ENCODE measurements at places on chromosomes 1 and 21.

DNA sequence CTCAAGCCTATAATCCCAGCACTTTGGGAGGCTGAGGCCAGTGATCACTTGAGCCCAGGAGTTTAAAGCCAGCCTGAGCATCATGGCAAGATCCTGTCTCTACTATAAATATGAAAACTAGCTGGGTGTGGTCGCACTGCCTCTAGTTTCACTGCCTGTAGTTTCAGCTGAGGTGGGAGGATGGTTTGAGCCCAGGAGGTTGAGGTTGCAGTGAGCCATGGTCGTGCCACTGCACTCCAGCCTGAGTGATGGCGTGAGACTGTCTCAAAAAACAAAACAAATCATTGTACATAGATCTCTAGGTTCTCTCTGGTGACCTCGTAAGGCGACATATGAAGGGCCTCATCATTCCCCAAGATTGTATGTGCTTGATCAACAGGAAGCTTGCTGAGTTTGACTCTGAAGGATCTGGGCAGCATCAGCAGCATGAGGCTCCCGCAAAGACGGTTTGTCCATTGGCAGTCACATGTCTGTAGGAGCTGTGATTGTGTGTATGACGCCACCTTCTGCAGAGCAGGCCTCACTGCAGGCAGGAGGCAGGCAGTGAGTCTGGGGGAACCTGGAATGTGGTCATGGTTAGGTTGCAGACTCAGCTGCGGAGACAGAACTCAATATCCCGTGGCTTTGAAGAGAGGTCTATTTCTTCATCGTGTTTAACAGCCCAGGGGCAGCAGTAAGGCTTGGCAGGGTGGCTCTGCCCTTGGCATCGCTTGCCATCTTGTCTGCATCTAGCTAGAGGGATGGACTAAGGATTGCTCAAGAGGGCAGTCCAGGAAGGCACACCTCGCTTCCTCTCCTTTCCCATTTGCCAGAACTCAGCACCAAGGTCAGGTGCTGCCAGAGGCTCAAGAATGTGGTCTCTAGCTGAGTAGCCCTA is 14.0 kb downstream of the ATP5PO start:
- DNase-seq = no peak

- no peak for DNase-seq
These were observed 35.1 kb downstream of the SLC44A3 start for GRCh38 chr1:94855307-94855700.

- no peak for DNase-seq
These were observed 43.6 kb downstream of the LRRN2 start for GRCh38 chr1:204641936-204642335.

- DNase-seq = no peak
These were observed 46.7 kb upstream of the LBR start for GRCh38 chr1:225474439-225474985.

DNA sequence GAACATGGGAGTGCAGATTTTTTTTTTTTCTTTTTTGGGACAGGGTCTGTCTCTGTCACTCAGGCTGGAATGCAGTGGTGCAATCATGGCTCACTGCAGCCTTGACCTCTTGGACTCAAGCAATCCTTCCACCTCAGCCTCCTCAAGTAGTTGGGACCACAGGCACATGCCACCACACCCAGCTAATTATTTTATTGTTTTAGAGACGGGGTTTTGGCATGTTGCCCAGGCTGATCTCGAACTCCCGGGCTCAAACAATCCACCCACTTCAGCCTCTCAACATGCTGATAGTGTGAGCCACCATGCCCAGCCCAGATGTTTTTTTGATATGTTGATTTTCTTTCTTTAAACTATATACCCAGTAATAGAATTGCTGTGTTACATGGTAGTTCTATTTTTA is 57.7 kb downstream of the RGSL1 start:
- no peak for DNase-seq

GRCh38 chr21:38284216-38284615 is 27.4 kb downstream of the KCNJ15 start:
- DNase-seq = no peak

DNA sequence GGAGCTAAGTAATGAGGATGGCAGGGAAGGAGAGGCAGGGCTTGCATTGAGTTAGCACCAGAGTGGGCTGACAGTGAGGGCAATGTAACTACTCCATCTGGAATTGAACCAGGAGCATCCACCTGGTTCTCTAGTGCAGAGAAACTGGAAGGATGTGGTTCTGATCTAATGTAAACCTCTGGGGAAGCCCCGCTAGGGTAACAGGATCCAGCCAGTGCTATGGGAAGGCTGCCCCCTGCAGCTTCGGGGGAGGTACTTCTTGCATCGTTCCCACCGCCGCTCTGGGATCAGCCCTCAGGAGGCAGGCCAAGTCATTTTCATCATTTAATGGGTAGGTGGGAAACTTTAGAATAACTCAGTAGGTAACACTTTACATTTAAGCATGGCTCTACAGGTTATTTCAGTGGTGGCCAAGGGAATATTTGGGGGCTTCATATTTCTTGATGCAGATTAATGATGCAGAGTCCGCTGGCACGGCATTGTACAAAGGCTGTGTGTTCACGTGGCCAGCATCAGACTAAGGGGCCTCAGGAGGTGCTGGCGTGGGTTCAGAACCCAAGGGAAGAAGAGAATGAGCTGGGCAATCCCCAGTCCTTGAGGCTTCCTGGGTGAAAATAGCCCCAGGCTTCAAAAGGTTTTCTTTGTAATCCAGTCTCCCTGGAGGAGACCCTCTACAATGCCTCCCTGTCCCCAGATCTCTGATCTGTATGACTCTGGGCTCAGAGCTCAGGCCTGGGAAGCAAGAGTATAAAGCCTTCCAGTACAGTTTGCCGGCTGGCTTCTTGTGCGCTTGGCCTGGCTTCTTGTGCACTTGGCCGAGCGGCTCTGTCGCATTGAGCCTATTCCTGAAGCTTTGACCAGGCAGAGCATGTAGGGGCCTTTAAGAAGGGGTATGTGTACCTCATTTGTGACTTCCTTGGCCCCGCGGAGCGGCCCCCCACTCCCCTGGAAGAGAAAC is 26.4 kb upstream of the KAZN start:
- DNase-seq = no peak

DNA sequence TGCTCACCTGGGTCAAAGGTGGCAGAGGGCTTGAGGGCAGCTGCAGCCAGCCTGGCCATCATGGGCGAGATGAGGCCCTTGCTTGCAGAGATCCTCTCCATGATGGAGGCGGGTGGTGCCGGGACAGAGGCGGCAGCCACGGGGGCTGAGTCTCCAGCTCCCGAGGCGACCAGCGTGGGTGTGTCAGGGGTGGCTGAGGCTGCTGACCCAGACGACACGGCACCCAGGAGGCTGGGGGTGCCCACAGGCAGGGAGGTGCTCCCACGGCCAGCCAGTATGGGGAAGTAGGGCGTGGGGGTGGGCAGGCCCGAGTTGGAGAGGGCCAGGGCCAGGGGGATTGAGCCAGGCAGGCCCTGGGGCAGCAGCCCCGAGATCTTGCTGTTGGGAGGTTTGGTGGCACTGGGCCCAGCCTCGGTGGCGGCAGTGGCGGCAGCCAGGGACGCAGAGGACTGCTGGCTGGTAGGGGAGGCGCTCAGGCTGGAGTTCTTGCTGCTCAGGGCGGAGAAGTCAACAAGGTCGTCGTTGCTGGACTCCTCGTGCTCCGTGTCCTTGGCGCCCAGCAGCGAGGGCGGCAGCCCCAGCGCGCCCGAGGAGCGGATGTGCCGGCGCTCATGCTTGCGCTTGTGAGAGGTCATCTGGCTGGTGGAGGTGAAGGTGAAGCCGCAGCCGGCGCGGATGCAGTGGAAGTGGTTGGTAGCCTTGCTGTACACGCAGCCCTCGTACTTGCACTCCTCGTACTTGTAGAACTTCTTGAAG is 142.9 kb downstream of the CASZ1 start:
- DNase-seq = no peak

DNA sequence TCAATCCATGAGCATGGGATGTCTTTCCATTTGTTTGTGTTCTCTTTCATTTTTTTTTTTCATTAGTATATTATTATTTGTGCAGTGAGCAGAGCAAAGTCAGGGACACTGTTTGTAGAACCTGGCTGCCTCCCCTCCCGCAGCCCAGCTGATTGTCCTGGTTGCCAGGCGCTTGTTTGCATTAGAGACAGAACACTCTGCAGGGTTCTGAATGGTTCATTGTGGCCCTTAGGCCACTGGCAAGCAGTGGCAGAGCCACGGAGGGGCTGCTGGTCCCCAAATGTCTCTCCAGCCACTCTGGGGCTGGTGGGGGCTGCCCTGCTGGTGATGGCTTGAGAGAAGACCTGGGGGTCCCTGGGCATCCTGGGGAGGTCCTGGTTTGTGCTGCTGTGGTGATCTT is 29.0 kb downstream of the ETS2 start:
- DNase-seq = no peak

- peak; percentile 73 for DNase-seq
These were observed 275.0 kb downstream of the AKT3 start for GRCh38 chr1:243575070-243575469.

- DNase-seq = no peak
These were observed 2.7 kb upstream of the CNN3 start for GRCh38 chr1:94929351-94930217.

All from DMS 273 treated with DMSO at 0.1 percent for 48 hours (cell line).